ENCODE measurements at places on chromosomes 16 and 17. TPM values are rescaled to one million over a fixed set of nuclear protein-coding genes. Genes with fewer than 3 reads are reported as not detected.

DNA sequence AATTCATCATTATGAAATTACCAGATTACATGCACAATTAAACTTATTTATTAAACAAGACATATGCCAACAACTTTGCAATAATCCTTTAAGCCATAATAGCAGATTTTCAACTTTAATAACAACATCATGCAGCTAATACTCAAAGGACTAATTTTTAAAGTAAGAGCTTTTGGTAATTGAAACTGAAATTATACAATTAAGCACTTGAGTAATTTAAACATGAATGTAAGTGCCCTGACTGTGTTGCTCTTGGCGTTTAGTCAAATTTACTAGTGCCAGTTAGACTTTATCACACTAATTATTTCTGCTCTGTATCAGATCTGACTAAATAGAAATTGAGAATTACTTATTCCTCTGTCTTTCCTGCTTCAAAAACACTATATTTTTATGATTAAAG is 46.8 kb upstream of the PSMD7 start:
- DNase-seq, result no peak

GRCh38 chr16:75011634-75012307 is 12.9 kb downstream of the ZNRF1 start:
- DNase-seq, result no peak

GRCh38 chr16:19282101-19282500 is 3.4 kb upstream of the CLEC19A start:
- no peak for DNase-seq

DNA sequence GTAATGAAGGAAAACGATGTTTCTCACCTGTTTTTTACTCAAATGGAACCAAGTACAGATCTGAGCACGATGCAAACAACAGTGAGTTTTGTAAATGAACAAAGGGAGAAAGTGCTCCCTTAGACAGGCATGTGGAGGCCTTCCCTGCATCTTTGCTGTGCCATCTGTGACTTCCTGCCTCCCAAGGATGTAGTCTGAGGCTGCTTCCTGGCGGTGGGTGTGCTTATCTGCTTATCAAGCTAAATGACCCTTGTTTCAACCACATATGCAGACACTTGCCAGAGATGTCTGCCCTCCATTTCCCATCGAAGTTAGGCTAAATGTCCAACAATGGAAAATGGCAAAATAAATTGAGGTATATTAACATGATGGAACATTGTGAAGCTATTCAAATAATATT is 34.6 kb downstream of the RGS9 start:
- DNase-seq, result no peak

DNA sequence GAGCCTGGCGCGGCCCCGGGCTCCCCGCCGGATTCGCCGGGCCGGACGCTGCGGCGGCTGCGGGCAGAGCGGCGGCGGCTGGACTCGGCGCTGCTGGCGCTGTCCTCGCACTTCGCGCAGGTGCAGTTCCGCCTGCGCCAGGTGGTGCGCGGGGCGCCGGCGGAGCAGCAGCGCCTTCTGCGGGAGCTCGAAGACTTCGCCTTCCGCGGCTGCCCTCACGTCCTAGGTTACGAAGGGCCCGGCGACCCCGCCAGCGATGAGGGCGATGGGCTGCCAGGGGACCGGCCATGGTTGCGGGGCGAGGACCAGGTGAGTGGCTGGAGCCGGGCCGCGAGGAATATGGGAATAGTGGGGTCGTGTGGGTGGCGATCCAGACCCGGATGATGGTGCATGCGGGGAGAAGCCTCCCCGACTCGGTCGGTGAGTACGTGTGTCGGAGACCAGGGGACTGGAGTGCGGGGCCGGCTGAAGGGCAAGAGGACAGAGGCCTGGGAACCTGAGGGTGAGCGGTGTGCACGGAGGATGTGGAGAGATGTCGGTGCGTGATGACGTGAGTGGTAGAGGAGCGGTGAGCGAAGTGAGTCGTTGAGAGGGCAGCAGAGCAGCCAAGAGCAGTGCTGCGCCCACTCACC is 517 bp downstream of the RUNDC1 start:
- no peak for DNase-seq

DNA sequence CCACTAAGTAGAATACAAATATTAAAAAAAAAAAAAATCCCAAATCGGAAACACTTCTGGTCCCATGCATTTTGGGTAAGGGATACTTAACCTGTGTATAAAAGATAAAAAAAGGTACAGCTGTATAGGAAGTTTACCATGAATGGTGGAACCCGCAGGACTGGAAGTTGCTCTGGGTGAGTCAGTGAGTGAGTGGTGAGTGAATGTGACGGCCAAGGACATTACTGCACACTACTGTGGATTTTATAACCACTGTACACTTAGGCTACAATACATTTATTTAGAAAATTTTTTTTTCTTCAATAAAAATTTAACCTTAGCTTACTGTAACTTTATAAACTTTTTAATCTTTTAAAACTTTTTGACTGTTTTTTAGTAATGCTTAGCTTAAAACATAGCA is 71.3 kb upstream of the BCAR1 start:
- DNase-seq, result no peak

GRCh38 chr17:79892457-79893241 is 53.4 kb upstream of the CBX4 start:
- no peak for DNase-seq

- DNase-seq, result no peak
Observed at GRCh38 chr16:89410794-89411309, 79.5 kb downstream of the ANKRD11 start.

- no peak for DNase-seq
Observed at GRCh38 chr17:37831492-37831891, 86.6 kb upstream of the HNF1B start.

DNA sequence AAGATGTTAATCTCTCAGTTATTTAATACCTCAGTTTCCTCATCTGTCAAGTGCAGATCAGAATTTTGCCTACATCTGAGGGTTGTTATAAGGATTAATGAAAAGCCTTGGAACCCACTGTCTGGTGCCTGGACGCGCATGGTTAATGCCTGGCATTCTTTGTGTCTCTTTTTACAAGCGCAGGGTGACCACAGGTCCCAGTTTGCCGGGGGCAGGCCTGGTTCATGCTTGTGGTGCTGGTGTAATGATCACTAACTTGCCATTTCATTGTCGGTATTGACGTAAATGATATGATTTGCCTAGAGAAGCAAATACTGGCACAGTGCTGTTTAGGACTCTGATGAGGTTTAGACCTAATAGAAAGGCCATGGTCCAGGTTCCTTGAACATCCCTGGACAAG is 23.1 kb downstream of the MRC2 start:
- no peak for DNase-seq

DNA sequence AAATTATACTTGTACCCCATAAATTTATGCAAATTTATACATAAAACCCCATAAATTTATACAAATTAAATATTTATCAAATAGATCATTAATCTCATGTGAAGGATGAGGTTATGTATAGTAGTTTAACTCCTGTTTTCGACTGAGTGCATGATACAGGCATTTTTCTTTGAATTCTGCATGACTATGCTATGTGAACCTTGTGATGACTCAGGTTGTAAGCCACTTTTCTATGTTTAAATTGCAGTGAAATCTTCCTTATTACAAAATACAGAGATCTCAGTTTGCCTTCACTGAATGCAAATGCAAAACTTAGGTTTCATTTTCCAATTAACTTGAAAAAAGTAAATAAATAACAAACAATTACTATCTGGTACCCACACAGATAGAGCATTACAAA is 843.7 kb downstream of the CDH11 start:
- no peak for DNase-seq

- DNase-seq, result no peak
Observed at GRCh38 chr17:49716668-49717364, 9.1 kb upstream of the SLC35B1 start.

DNA sequence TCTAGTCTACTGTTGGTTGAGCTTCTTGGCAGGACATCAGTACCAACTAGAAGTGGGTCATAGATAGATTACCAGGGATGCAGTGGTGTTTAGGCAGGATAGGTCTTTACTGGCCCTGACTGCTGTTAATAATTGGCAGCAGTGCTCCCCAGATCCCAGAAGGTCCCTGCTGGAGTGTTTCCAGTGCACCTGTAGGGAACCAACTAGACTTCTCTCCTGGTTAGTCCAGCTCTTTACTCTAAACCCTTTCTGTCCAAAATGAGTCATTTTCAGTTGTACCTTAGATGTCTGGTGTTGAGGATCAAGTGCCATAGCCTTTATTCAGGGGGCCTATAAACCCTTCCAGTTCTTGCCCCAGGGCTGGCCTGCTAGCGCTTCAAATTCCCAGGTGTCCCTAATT is 8.7 kb downstream of the POLR2C start:
- no peak for DNase-seq

- peak; percentile 27 for DNase-seq
Observed at GRCh38 chr17:65231662-65232335, 94.6 kb downstream of the RGS9 start.

- no peak for DNase-seq
Observed at GRCh38 chr16:2810651-2811050, 6.4 kb upstream of the PRSS21 start.

DNA sequence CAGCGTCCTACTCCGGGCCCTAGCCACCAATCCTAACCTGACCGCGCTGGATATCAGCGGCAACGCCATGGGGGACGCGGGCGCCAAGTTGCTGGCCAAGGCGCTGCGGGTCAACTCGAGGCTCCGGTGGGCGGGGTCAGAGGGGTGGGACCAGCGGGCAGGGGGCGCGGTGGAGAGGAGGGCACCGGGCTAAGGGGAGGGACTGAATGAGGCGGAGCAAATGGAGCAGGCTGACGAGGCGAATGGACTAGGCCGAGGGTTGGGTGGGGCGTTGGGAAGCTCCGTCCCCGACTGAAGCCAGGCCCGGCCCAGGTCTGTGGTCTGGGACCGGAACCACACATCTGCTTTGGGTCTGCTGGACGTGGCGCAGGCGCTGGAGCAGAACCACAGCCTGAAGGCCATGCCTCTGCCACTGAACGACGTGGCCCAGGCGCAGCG is 4.6 kb downstream of the CARMIL2 start:
- no peak for DNase-seq

DNA sequence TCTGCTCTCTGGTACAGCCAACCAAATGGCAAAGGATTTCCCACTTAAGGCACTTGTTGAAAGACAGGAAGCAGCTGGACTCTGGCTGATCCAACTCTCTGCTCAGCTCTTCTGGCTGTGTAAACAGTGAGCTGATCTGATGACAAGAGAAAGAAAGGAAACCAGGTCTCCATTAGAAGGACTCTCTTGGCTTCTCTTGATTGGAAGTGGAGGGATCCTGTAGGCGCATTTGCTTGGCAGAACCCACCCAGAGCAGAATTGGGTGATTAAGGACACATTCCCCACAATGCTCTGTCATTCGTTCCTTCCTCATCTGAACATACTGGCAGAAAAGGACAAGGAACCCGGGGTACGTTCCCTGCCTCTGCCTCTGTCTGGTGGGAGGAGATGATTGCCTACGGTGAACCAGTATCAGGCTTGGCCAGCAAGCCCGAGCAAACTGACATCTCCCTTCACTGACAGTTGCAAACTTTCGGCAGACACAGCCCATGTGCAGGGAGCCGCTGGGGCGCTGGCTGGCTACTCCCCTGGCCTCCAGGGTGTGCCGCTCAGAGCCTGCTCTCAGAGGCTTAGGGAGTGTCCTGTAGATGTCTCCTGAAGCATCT is 29.1 kb downstream of the LDHD start:
- DNase-seq, result no peak

- no peak for DNase-seq
Observed at GRCh38 chr16:85361441-85362118, 249.3 kb upstream of the CIBAR2 start.

DNA sequence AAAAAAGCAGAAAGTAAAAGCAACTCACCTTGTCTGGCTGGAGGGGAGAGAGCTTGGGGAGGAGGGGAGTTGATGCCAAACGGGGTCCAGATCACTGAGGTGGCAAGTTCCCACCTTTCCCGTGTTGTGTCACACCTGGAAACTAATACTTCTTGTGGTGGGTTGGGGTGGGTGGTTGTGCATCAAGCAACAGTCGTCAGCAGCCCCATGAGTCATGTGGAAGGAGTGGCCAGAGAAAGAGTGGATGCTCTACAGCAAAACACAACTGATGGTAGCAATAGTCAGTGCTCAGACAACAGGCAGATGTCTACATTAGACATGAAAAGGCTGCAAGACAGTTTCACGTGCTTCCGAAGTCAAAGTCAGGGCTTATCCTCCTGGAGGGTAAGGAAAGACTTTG is 35.4 kb downstream of the ARSG start:
- DNase-seq, result no peak

DNA sequence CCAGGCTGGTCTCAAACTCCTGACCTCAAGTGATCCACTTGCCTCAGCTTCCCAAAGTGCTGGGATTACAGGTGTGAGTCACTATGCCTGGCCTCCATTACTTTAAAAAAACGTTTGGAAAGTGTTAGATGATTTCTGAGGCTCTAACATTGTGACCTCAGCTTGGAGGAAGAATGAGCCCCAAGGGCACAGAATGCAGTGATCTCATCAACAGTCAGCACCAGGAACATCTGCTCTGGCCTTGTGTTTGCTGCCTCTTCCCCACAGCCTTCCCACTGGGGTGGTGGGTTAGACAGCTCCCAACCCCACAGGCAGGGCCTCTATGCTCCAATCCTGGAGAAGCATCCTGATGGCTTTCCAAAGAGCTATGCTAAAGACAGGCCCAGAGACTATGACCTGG is 37.7 kb upstream of the SREBF1 start:
- no peak for DNase-seq

- no peak for DNase-seq
Observed at GRCh38 chr17:82101301-82101715, 3.3 kb upstream of the FASN start.

- no peak for DNase-seq
Observed at GRCh38 chr16:23771027-23771426, 16.2 kb downstream of the CHP2 start.

- no peak for DNase-seq
Observed at GRCh38 chr17:64384253-64385186, 6.1 kb downstream of the PECAM1 start.

The TBC1D3H gene
- not detected for total RNA-seq

The SKA2 gene
- total RNA-seq, result 30.3 TPM

The ZNF18 gene
- total RNA-seq, result 7.4 TPM

The KRT12 gene
- total RNA-seq, result not detected

The AHSP gene
- not detected for total RNA-seq

The ARHGAP27 gene
- total RNA-seq, result 39.2 TPM

The RAPGEFL1 gene
- total RNA-seq, result 6.5 TPM

The SLC2A4 gene
- 0.31 TPM for total RNA-seq

The EPN3 gene
- 0.92 TPM for total RNA-seq

The CHST6 gene
- 0.05 TPM for total RNA-seq

The LDAF1 gene
- total RNA-seq, result 15.2 TPM

The CCL7 gene
- total RNA-seq, result 0.31 TPM

The TNP2 gene
- not detected for total RNA-seq

The TMEM98 gene
- total RNA-seq, result 2.2 TPM

The PLEKHG4 gene
- 6.7 TPM for total RNA-seq

The EVI2A gene
- total RNA-seq, result not detected

The MTMR4 gene
- 20.8 TPM for total RNA-seq

The NSMCE1 gene
- 48.2 TPM for total RNA-seq

The TBC1D3C gene
- not detected for total RNA-seq

The ZNF597 gene
- total RNA-seq, result 2.7 TPM

The RNF43 gene
- total RNA-seq, result 4.7 TPM

The GRAPL gene
- total RNA-seq, result 0.31 TPM

The CHRNE gene
- total RNA-seq, result 0.13 TPM
